ENCODE measurements at places on chromosomes 3 and 15.

DNA sequence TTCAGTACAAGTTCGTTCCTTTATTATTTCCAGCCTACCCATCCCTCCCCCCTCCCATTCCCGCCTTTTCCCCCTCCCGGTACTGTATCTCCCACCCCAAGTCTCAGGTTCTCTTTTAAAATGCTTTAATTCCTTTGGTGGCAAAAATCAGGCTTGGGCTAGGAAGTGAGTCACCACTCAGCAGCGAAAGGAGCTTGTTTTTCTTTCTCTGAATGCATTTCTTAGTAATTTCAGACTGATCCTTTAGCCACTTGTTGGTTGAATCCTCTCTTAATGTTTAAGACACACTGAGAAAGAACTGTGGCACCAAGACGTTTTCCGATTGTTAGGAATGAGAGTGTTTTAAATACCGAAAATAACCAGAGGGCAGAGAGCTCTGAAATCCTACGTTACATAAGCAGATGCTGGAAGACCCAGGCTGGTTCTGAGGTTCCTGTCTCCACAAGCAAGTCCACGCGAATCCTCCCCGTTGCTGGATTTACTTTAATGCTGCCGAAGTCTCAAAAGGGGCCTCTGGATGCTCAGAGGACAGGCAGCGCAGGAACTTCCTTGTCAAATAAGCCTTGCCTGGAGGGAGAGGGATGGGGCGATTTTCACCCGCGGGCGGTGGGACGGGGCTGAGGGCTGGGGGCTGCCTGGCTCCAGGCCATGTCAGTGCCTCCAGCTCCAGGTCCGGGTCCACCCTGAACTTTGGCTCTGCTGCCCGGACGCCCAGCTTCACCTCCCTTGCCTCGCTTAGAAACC lies 854 bp upstream of the COL8A1 start:
- DNase-seq: peak; percentile 90

DNA sequence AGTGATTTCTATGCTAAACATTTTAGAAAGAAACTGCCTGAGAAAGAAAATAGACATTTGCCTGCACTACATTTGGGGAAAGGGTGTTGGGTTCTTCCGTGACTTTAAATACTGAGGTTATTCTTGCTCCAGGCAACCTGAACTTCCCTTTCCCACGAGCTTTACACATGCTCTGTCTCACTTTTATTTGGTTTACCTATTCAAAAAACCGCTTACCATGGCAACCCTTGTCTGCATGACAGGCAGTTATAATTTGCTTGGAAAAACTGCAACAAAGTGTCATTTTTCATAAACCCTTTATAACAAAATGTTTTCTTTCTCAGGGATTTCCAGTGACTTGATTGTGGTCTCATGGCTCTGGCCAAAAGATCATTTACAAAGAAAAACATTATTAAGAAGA lies 416.3 kb upstream of the MEIS2 start:
- DNase-seq: no peak

DNA sequence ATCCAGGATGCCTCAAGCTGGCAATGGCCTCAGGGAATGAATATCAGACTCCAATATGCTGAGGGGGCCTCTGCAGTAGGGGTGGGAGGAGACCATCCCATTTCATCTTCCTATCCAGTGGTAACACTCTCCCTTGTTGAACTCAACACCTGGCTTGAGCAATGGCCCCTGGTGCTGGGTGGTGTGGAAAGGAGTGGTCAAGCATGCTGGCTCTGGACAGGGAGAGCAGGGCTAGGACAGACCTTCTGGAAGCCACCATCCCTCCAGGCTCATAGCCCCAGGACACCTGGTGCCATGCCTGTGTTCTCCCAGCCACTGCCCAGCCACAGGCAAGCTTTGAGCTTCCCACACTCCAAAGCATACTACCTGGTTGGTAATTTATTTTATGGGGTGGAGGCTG lies 9.6 kb downstream of the DNAH1 start:
- no peak for DNase-seq

DNA sequence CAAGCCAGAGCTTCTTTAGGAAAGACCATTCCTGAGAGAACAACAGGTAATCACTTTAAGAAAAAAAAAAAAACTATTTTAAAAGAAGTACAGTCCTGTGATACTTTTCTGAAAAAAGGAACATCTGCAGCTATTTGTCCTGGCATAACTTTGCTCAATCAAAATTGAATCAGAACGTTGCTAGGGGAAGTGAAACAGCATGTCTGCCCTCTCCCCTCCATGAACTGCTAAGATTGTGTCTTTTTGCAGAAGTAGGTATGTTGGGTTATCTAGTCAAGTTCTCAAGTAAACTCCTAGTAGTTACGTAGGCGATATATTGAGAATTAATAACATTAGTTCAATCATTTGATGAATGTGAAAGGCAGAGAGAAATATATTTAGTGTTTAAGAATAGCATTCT lies 1013.3 kb downstream of the TUSC7 start:
- no peak for DNase-seq

- peak; percentile 14 for DNase-seq
Observed at GRCh38 chr3:79473993-79474392, 293.8 kb downstream of the ROBO1 start.

GRCh38 chr3:172290457-172290856 lies 157.8 kb downstream of the GHSR start:
- DNase-seq: no peak

GRCh38 chr3:58111513-58112184 lies 99.1 kb downstream of the DNASE1L3 start:
- DNase-seq: no peak

- peak; percentile 47 for DNase-seq
Observed at GRCh38 chr3:127547761-127548605, 42.5 kb downstream of the TPRA1 start.

- DNase-seq: no peak
Observed at GRCh38 chr3:32814361-32814760, 3.4 kb upstream of the TRIM71 start.

- DNase-seq: no peak
Observed at GRCh38 chr15:61034678-61035291, 194.3 kb downstream of the RORA start.

DNA sequence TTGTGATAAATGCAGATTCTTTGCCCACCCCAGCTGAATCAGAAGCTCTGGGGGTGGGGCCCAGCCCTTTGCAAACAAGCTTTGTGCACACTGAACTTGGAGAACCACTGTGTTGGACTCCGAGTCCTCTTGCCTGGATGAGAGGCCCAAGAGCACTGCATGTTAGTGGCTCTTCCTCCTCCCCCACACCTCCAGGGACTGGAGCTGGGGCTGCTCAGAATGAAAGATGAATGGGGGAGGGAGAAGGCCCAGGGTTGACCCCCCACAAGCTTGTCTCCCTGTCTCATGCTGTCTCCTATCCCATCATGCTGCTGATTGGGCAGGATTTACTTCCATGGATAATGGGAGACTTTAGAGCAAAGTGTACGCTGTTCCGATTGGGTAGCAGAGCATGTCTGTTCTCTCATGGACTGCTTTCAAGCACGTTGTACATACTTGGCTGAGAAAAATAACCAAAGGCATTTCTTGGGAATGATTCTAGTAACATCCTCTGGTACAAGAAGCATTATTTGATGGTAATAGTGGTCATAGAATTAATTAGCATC lies 99.6 kb downstream of the PGPEP1L start:
- no peak for DNase-seq

DNA sequence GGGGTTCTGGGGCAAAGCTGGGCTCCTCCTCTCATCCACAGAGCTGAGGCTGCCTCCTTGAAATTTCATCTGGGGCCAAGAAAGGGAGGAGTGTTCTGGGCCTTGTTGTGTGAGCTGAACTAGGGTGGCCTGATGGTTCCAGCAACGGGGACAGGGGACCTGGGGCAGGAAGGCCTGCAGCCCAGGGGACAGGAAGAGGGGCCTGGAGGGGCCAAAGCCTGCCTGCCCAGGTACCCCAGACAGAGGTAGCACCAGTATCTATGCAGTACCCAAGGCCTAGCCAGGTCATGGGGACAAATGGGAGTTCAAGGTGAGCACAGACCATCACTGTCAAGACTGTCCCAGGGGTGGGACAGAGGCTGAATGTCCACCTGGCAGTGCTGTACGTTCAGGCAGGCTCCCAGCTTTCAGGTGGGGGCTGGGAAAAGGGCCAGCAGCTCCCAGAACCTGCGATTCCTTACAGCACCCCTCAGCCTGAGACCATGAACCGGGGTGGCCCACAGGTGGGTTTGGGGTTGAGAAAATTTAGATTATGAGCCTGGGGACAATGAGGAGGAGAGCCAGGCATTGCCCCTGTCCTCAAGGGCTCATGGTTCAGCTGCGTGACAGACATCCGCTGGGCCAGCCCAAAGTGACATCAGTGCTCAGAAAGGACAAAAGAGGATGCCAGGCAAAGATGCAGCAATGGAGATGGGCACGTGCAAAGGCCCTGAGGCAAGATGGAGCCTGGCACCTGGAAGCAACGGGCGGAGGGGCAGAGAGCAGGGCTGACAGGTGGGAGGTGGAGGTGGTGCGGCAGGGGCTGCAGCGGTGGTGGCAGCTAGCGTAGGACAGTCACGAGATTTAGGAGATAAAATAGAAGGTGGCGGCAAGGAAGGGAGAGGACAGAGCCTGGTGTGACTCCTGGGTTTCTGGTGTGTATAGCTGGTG lies 28.0 kb downstream of the PSTPIP1 start:
- no peak for DNase-seq

- DNase-seq: peak; percentile 83
Observed at GRCh38 chr3:184284696-184285095, 8.9 kb downstream of the ECE2 start.

GRCh38 chr3:11452312-11452711 lies 180.1 kb downstream of the ATG7 start:
- no peak for DNase-seq

DNA sequence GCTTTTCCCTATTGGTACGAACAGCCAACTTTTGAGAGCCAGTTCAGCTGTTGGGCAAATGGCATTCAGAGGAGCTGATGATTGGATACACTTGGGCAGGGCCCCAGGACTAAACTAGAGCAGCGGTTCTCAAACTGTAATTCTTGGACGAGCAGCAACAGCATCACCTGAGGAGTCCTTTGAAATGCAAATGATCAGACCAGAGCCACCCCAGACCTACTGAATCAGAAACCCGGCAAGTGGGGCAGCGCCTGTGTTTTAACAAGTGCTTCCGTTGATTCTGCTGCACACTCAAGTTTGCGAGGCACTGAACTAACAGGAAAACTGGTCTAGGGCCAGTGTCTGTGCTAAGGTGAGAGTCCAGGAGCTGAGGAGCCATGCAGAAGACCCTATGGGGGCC lies 239.7 kb downstream of the UACA start:
- no peak for DNase-seq

- DNase-seq: no peak
Observed at GRCh38 chr3:125318167-125318865, 56.8 kb downstream of the ZNF148 start.

GRCh38 chr15:40949756-40950207 lies 3.5 kb upstream of the CHAC1 start:
- DNase-seq: no peak

- no peak for DNase-seq
Observed at GRCh38 chr15:101038327-101039003, 119.3 kb downstream of the LRRK1 start.

- peak; percentile 58 for DNase-seq
Observed at GRCh38 chr3:130341388-130341787, 4.1 kb upstream of the COL6A5 start.

GRCh38 chr3:187130346-187131066 lies 8.8 kb downstream of the RPL39L start:
- DNase-seq: peak; percentile 90

- DNase-seq: no peak
Observed at GRCh38 chr3:112333381-112334317, 693 bp downstream of the CD200 start.

DNA sequence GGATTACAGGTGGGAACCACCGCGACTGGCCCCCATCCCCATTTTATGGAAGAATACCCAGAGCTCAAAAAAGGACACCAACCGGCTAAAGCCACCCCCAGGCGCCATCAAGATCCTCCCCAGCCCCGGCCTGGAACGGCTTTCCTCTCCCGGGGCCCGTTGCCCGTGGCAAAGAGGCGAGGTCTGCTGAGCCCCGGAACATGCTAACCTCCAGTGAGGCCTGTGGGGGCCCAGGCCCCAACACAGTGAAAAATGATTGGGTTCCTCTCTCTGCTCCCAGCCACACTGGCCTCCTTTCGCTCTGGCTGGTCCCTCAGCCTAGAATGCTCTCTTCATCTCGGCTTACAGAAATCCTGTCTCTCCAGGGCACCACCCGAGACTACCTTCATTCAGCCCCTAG lies 46.5 kb upstream of the SMAD6 start:
- no peak for DNase-seq

GRCh38 chr15:68367992-68368391 lies 64.0 kb downstream of the ITGA11 start:
- DNase-seq: no peak

- DNase-seq: no peak
Observed at GRCh38 chr3:12194669-12195161, 36.0 kb upstream of the TIMP4 start.

GRCh38 chr15:84973492-84974460 lies 7.9 kb upstream of the PDE8A start:
- peak; percentile 34 for DNase-seq

GRCh38 chr3:193882091-193882490 lies 253.9 kb upstream of the HES1 start:
- no peak for DNase-seq

DNA sequence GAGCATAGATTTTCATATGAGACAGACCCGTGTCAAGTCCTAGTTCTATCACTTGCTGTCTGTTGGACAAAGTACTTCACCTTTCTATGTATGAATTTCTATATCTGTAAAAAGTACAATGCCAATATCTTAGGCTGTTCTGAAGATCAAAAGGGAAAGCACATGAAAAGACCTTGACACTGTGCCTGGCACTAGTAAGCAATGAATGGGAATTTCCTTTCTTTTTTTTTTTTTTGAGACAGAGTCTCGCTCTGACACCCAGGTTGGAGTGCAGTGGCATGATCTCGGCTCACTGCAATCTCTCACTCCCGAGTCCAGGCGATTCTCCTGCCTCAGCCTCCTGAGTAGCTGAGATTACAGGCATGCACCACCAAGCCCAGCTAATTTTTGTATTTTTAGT lies 35.4 kb upstream of the ETV5 start:
- no peak for DNase-seq

DNA sequence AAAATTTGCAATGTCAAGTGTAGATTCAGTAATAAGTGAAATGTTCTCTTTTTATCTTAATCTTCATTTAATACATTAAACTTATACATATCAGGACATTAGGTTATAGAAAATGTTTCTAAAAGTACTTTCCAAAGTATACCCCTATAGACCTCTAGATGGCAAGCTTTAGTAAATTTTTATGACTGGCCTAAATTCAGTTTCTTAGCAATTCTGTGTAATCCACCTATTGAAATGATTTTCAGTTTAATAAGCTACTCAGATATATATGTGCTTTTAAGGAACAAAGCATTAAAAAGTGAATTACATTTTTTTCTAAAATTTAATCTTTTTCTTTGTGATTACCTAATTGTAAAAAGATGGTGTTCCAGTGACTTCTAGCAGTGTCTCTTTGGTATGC lies 342.2 kb downstream of the GBE1 start:
- no peak for DNase-seq

GRCh38 chr15:42137461-42138261 lies 18.8 kb downstream of the PLA2G4F start:
- peak; percentile 47 for DNase-seq

GRCh38 chr3:29642393-29643033 lies 361.6 kb downstream of the RBMS3 start:
- DNase-seq: peak; percentile 66

- DNase-seq: no peak
Observed at GRCh38 chr3:187788984-187789857, 44.0 kb upstream of the BCL6 start.

GRCh38 chr3:160126761-160127160 lies 98.5 kb upstream of the C3orf80 start:
- DNase-seq: no peak

GRCh38 chr3:160698599-160699195 lies 21.7 kb downstream of the ARL14 start:
- no peak for DNase-seq

GRCh38 chr3:69761896-69762767 lies 22.9 kb downstream of the MITF start:
- DNase-seq: peak; percentile 69
